ENCODE measurements at places on chromosomes 2 and 18. TPM values are rescaled to one million over a fixed set of nuclear protein-coding genes. Genes with fewer than 3 reads are reported as not detected.

PIGN gene
- 27.5 TPM for polyA plus RNA-seq

EVA1A gene
- polyA plus RNA-seq = 13.8 TPM

CYP27C1 gene
- polyA plus RNA-seq = 7.1 TPM

HMSD gene
- polyA plus RNA-seq = 1.5 TPM

TRABD2A gene
- 0.36 TPM for polyA plus RNA-seq

EPHA4 gene
- 60.2 TPM for polyA plus RNA-seq

PLB1 gene
- polyA plus RNA-seq = 1.2 TPM

POTEI gene
- polyA plus RNA-seq = 0.06 TPM

TM4SF20 gene
- polyA plus RNA-seq = 0.14 TPM

ALK gene
- polyA plus RNA-seq = 0.11 TPM

B4GALT6 gene
- polyA plus RNA-seq = 14.9 TPM

TEKT4 gene
- polyA plus RNA-seq = 0.35 TPM

TCF7L1 gene
- 59.1 TPM for polyA plus RNA-seq

ERBB4 gene
- 54.3 TPM for polyA plus RNA-seq

- DNase-seq = no peak
Observed at GRCh38 chr18:7037470-7037869, 80.1 kb downstream of the LAMA1 start.

- no peak for DNase-seq
Observed at GRCh38 chr18:34710934-34711333, 836 bp downstream of the DTNA start.

DNA sequence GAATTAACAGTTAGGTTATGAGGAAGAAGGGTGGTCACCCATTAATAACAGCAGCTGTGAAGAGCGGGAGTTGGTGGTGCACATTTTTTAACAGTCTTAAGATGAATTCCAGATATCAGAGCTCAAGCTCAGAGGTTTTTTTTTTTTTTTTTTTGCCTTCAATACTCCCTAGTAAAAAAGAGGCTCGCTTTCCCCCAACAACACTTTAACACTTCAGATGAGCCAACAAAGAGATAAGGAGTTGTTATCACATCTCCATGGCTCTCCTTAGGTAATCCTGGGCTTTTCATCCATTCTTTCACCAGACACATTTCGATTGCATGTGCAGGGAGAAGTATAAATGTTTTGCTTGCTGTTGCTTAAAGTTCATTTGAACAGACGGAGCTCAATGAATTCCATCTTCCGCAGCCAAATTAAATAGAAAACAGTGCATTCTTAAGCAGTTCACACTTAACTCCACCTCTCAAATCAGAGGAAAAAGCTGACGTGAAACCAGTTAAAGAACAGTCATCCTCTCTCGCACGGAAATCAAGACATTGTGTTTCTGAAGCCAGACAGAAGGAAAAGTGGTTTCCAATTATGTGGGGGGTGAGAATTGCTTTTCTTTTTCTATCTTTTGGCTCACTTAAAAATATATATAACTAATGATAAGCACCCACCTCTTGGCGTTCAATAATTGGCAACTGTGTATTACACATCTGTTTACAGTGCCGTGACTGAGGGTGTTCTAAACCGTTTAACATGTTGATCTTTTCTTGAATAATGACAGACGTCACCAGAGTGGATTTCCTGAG, 118.2 kb downstream of the ZNF521 start:
- no peak for DNase-seq

DNA sequence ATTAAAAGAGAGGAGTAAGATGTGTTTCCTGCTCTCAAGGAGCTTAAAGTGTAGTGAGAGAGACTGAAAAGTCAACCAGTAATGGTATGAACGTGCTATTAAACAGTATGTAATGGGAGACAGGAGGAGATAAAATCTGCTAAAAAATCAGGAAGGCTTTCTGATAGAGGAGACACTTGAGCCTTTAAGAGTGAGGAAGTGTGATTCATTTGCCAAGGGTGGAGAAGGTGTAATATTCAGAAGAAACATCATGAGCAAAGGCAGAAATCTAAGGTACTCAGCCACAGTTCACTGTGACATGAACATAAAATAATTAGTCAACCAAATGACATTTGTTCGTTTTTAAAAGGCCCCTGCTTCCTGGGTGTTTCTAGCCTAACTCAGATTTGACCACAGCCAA, 137.8 kb upstream of the SKOR2 start:
- DNase-seq = no peak

DNA sequence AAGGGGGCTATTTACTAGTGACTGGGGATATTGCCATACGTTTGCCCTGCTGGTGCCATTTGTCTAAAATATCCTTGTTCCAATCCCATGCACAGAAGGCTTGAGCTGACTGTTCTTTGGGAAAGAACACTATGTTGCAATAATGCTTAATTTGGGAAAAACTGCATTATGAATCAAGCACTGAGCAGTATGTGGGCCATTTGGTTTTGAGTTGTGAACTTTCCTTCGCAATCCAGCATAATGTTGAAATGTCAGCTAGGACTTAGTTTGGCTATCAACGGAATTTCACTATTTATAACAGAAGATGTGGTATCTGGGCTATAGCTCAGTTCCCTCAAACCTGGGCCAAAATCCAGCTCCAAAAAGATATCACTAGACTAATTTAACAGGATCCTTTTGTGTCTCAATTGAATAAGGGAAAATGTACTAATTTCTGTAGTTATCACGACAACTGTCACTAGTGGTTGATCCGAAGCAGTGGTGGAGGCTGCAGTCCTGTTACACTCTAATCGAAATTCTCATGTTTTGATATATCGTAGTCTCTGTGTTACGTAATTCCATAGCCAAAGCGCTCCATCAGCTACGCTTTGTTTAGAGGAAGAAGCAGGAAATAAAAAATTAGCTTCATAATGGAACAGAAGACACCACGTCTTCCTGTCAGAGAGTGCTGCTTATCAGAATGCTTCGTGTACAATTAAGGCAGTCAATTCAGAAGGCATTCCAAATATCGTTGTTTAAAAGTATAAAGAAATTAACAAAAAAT, 686.8 kb upstream of the SALL3 start:
- DNase-seq = no peak

- DNase-seq = no peak
Observed at GRCh38 chr2:64219149-64219548, 74.9 kb upstream of the PELI1 start.

- DNase-seq = no peak
Observed at GRCh38 chr2:159152128-159152778, 134.2 kb downstream of the WDSUB1 start.

- DNase-seq = no peak
Observed at GRCh38 chr2:240557101-240557751, 562 bp downstream of the ANKMY1 start.

GRCh38 chr2:71303849-71304248, 27.7 kb upstream of the ZNF638 start:
- no peak for DNase-seq

GRCh38 chr2:227450311-227450841, 21.6 kb upstream of the AGFG1 start:
- no peak for DNase-seq

DNA sequence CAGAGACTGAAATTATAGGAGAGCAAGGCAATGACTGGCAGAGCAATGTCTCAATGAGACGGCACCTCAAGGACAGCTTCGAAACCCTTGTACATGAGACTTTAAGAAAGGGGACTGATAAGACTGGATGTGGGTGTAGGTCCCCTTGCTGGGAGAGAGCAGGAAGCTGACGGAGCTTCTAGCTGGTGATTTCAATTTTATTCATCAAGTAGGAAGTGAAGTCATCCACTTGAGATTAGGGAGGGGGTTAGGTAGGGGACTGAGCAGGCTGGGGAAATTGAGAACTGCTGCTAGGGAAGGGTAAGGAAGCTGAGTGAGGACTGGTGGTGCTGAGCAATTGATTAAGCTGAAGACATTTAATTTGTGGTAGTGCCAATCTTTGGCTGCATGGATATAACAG, 99.5 kb upstream of the ITGB6 start:
- no peak for DNase-seq

DNA sequence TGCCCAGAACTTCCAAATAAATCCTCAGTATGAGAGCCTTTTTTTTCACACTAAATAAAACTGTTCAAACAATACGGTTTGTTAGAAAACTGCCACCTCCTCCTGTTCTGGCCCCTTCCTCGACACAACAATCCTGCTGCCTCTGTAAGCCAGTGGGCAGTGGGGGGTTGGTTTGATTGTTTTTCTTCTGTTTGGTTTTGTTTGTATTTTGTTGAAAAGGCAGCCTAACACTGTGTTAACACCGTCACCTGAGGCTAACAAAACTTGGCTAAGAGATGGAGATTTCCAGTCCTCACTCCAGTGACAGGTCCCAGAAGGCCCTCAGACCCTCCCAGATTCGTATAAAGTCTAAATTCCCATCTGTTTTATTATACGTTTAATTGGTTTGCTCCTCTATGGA, 402.1 kb downstream of the ZNF521 start:
- no peak for DNase-seq

- no peak for DNase-seq
Observed at GRCh38 chr2:10817413-10817812, 4.8 kb upstream of the PDIA6 start.

GRCh38 chr18:2935438-2936192, 77.3 kb downstream of the LPIN2 start:
- DNase-seq = no peak

DNA sequence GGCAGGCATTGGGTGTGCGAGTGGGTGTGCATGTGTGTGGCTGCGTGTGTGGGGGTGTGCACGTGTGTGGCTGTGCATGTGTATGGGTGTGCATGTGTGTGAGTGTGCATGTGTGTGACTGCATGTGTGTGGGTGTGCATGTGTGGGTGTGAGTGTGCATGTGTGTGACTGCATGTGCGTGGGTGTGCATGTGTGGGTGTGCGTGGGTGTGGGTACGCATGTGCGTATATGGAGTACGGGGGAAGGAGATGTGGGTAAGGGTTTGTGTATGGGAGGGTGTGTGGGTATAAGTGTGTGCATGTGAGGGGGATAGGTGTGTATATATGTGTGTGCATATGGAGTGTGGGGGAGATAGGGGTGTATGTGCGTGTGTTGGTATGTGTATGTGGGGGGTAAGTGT, 136.4 kb downstream of the FAM210A start:
- no peak for DNase-seq

- peak; percentile 4 for DNase-seq
Observed at GRCh38 chr2:178450524-178450773, 526 bp downstream of the PRKRA start.

DNA sequence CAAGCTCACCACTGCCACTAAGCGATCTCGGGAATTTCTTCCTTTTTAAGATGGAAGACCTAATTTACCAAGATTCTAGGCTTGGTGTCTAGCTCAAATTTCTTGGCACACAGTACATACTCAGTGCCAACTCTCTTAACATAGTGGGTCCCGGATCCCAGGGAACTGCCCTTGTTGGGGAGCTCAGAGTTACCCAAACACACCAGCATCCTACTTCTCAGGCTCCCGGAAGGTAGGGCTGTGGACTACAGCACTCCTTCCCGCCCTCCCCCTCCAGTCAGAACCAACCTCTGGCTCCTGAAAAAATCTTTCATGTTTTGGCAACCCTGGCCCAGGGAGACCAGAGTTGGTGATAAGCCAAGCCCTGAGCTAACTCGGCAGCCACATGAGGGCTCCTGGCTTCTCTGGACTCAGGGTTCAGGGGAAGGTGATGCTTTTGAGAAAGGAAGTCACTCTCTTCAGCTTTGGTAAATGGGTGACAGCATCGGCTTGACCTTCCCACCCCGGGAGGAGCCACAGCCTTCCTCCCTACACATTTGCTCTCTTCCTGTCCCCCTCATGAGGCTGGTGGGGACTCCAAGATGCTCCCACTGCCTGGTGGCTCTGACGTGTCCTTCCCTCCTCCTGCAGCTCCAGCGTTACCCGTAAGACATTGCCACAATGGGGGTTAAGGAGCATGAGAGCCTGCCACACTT, 8.8 kb downstream of the ODC1 start:
- no peak for DNase-seq

GRCh38 chr2:233816771-233817170, 37.6 kb downstream of the HJURP start:
- no peak for DNase-seq

GRCh38 chr2:122166820-122167219, 411.4 kb downstream of the TSN start:
- no peak for DNase-seq

DNA sequence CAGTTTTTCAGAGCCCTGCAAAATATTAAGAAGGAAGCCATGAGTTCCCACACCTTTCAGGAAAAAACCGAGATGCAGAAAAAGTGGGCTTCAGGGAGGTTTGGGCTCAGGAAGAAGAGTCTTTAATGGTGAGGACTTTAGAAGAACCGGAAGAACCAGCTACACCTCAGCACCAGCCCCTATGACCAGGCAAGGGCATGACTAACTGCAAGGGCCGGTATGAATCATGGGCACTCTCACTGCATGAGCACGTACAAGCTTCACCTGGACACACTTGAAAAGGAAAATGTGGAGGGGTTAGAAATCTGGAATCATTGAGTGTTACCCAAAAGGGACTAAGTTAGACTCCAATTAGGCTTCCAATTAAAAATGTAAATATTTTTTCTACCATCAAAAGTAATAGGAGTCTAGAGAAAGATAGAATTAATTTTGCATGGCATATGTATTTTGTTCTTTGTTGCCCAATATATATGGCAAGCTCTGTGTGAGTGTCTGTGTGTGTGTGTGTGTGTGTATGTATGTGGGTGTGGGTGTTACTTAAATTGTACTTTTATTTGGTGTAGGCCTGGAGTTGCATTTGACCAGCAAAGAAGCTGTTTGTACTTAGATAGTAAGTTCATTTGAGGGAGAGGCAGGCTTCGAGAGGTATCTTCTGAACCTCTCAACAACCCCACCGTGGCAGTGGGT, 66.5 kb upstream of the THUMPD2 start:
- no peak for DNase-seq

GRCh38 chr2:150133623-150134022, 353.8 kb downstream of the RND3 start:
- no peak for DNase-seq

DNA sequence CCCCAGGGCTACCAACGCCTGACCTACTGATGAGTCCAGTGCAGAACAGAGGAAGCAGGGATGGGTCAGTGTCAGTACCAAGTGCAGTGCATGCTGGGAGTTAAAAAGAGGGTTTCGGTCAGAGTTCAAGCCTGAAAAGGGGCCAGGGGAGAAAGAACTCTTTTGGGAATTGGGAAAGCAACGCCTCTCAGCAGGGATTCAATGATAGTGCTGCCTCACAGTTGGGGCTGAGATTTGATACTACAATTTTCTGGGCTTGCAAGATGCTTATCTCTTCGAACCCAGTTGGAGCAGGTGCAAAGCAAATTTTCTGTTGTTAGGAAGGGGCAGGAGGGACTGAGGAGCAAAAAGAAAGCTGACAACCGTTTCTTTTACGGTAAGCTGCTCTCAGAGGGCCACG, 82.6 kb downstream of the CERKL start:
- DNase-seq = no peak

- no peak for DNase-seq
Observed at GRCh38 chr2:30923623-30924022, 116.4 kb upstream of the CAPN13 start.

DNA sequence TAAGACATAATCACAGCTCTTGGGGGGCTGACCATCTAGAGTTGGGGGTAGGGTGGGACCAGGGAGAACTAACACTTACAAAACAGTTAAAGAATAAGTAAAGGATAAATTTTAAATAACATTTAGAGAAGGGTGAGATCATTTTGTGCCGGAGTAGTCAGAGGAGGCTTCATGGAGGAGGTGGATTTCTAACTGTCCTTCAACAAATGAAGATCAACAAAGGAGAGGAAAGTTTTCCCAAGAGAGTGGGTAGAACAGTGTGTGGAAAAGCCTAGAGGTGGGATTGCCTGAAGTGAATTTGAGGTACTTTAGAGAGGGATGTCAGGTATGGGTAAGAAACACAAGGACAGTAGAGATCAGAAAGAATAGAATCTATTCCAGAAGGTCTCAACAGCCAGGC, 7.3 kb downstream of the PROKR1 start:
- no peak for DNase-seq
